Posterior vena cava (tissue), 2 donors: ENCODE measurements at places on chromosomes 6 and 20. TPM values are rescaled to one million over a fixed set of nuclear protein-coding genes. Genes with fewer than 3 reads are reported as not detected.

The IL20RA gene
- 0.19 TPM for total RNA-seq

The HSPA1L gene
- total RNA-seq, result 1.7 TPM

DNA sequence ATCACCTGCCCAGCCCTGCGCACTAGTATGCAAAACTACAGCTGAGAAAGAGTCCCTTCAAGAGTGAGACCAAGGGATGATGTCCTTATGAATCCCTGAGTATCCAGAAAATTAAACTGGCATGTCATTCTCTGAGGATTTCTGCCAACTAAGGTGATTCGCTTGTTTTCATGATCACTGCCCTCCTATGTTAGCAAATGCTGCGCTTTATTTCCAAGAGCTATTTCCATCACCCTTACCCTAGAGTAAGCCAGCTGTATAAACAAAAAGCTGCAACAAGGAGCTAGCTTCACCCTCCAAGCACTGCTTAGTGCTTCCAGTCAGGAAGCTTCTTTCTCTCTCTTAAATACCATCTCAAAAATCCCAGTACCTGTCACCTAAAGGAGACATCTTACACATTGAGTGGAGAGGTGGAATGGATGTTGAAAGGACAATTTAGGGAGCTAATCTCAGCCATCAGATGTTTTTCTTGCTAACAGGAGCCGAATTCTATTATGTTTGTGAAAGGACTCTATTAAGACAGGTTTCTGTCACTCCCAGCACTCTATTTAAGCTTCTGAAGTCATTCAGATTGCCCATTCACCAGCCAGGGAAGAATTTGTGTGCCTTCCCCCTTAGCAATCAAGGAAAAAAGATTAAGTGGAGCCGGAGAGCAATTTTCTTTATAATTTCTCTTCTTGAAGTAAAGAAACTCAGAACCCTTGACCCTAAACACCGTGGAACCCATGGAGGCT is 322.2 kb downstream of the NRN1 start:
- no peak for DNase-seq

- no peak for DNase-seq
Measured at GRCh38 chr6:138293428-138294395, 75.4 kb upstream of the PBOV1 start.

The PAK5 gene
- total RNA-seq, result not detected

- no peak for DNase-seq
Measured at GRCh38 chr6:151018046-151018445, 152.5 kb downstream of the MTHFD1L start.

GRCh38 chr20:38877483-38877882 is 48.7 kb upstream of the FAM83D start:
- DNase-seq, result peak; percentile 28
